ENCODE measurements at places on chromosomes 11 and 22. TPM values are rescaled to one million over a fixed set of nuclear protein-coding genes. Genes with fewer than 3 reads are reported as not detected.

The SLC16A8 gene
- polyA plus RNA-seq: not detected

The NPAS4 gene
- 10.6 TPM for polyA plus RNA-seq

The CNTF gene
- 2.3 TPM for polyA plus RNA-seq

The OR5A1 gene
- not detected for polyA plus RNA-seq

The HBE1 gene
- polyA plus RNA-seq: not detected

The PKP3 gene
- not detected for polyA plus RNA-seq

The GRAP2 gene
- not detected for polyA plus RNA-seq

The RIBC2 gene
- polyA plus RNA-seq: not detected

The EFEMP2 gene
- polyA plus RNA-seq: 0.67 TPM

The SAA4 gene
- not detected for polyA plus RNA-seq

The RIMBP3B gene
- polyA plus RNA-seq: 0.26 TPM

The TLCD5 gene
- polyA plus RNA-seq: 23.4 TPM

The MS4A6E gene
- polyA plus RNA-seq: not detected
